Chondrocyte (in vitro differentiated cells): ENCODE measurements at places on chromosomes 13 and 19. TPM values are rescaled to one million over a fixed set of nuclear protein-coding genes. Genes with fewer than 3 reads are reported as not detected.

- no peaks in the 10 kb centered on the region for H3K27me3 ChIP-seq
- peaks cover 1% of the 10 kb centered on the region for H3K36me3 ChIP-seq
- peak overlapping the region; percentile 15 for H3K27ac ChIP-seq
- DNase-seq = no peak
Measured at GRCh38 chr13:37602733-37603381, 4.3 kb upstream of the POSTN start.

- no peaks in the 10 kb centered on the region for H3K27me3 ChIP-seq
- H3K4me3 ChIP-seq = no peak overlapping the region
- peaks cover 25% of the 10 kb centered on the region for H3K4me1 ChIP-seq
- no peak for DNase-seq
- peaks cover 37% of the 10 kb centered on the region for H3K36me3 ChIP-seq
Measured at GRCh38 chr19:9306443-9306842, 3.2 kb downstream of the ZNF699 start.

GRCh38 chr19:7992575-7992974 is 12.9 kb downstream of the ELAVL1 start:
- H3K4me1 ChIP-seq = peaks cover 42% of the 10 kb centered on the region
- no peak overlapping the region for H3K4me3 ChIP-seq
- H3K27ac ChIP-seq = no peak overlapping the region
- DNase-seq = no peak

DNA sequence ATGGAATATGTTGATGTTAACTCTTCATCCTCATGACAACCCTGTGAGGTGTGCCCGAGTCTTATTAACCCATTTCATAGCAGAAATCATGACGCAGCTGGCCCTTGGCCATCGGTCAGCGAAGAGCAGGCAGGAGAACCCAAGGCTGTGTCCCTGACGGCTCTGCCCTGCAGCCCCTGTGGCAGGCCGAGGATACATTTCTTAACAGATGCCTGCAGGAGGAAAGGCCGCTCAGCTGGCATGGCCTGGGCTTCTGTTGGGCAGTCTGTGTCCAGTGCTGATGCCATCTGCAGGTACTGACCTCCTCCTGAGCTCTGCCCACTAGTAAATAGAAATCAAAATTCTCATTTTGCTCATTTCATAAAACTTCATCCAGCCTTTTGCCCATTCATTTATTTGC is 35.4 kb upstream of the MCF2L start:
- peaks cover 1% of the 10 kb centered on the region for H3K36me3 ChIP-seq
- H3K27ac ChIP-seq = no peak overlapping the region
- no peak overlapping the region for H3K4me3 ChIP-seq
- H3K4me1 ChIP-seq = peaks cover 8% of the 10 kb centered on the region
- peaks cover 6% of the 10 kb centered on the region for H3K27me3 ChIP-seq

GRCh38 chr19:8462571-8462970 is 17.8 kb downstream of the HNRNPM start:
- DNase-seq = no peak
- H3K36me3 ChIP-seq = peaks cover 27% of the 10 kb centered on the region
- H3K4me1 ChIP-seq = peaks cover 69% of the 10 kb centered on the region
- no peak overlapping the region for H3K4me3 ChIP-seq

DNA sequence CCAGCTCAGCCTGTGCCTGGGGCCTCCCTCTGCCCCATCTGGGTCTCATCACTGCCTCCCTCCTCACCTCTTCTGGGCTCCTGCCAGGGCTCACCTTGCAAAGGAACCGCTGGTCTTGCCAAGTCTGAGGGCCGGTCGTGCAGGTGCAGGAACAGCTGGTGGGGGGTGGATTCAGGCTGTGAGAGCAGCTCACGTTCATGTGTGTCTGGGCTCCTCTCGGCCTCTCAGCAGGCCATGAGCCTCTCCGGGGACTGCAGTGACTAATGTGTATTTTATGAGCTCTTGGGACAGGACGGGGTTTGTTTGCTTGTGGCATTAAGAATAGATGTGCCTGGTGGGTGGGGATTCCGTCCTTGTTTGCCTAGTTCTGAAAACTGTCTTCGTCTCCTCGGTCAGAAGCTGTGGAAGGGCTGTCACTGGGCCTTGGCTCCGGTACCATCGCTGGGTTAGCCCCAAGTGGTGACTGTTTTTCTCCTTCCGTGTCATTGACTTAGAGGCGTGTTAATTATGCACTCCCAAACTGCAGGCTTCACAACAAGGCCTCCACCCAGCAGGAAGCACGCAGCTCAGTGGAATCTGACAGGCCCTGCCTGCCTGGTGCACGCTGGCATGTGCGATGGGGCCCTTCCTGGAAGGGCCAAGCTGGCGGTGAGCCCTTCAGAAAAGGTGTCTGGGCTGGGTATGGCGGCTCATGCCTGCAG is 77.6 kb downstream of the KDM4B start:
- H3K36me3 ChIP-seq = peaks cover 8% of the 10 kb centered on the region
- no peaks in the 10 kb centered on the region for H3K27me3 ChIP-seq
- peak overlapping the region; percentile 39 for H3K4me3 ChIP-seq
- H3K27ac ChIP-seq = peak overlapping the region; percentile 90
- DNase-seq = no peak

DNA sequence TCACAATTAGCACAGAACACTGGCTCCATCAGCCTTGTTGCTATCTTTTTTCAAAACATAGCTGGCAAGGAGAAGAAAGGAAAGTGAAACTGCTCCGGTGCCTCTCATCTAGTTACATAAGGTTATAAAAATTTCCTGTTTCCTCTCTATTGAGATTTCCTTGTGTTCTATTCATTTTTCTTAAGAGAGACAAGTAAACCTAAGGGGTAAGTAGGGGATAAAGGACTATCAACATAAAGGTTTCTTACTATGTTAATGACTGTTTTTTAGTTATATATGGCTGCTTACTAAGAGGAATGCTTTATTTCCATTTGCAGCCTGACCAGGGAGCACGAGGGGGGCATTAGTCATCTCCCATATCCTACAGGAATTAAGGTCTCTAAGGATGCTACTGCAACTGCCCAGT is 73.2 kb upstream of the MLNR start:
- peak overlapping the region; percentile 43 for H3K27ac ChIP-seq
- peaks cover 10% of the 10 kb centered on the region for H3K4me1 ChIP-seq
- H3K4me3 ChIP-seq = peak overlapping the region; percentile 13

DNA sequence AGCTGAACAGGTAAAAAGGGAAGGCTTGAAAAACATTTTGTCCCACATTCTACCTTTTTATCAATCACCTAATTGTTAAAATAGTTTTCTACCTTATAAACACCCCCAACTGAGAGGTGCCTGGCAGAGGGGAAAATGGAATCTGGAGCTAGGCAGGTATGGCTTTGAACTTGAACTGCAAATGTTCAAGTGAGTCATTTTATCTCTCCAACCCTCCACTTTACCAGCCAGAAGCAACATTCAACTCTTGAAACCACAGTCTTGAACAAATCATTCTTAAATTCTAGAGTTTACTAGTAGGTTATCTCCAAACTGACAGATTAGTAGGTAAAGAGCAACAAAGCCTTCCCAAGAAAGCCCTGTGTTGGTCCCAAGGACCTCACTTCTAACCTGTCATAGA is 116.9 kb downstream of the ABCC4 start:
- H3K27ac ChIP-seq = no peak overlapping the region
- H3K4me1 ChIP-seq = peaks cover 12% of the 10 kb centered on the region
- no peak overlapping the region for H3K4me3 ChIP-seq
- DNase-seq = no peak

DIAPH3 gene
- total RNA-seq = 20.7 to 24.1 TPM (median 23.7 TPM) in 3 replicates

SERTM1 gene
- total RNA-seq = not detected in 3 replicates

NKG7 gene
- total RNA-seq = not detected in 3 replicates
